ENCODE measurements at places on chromosomes 3 and 15.

- no peak for DNase-seq
Observed at GRCh38 chr3:6248528-6248927, 612.4 kb upstream of the GRM7 start.

GRCh38 chr15:61613729-61614128 lies 384.6 kb upstream of the RORA start:
- no peak for DNase-seq

DNA sequence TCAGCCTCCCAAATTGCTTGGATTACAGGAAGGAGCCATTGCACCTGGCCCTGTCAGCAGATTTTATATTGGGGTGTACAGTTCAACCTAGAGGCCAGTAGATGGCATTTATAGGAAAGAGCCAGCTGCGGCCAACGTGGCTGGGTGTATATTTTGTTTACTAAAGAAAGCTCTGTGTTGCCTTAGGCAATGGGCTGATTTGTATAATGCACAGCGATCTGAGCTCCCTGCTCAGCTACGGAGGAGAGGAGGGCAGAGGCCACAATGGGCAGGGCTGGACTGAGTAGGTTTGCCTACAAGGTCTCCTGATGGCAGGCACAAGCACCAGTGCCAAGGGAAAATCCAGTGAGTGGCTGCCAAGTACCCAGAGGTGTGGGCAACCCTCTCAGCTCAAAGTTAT lies 282.4 kb downstream of the ARPP21 start:
- no peak for DNase-seq

GRCh38 chr3:43854283-43854682 lies 163.5 kb downstream of the ABHD5 start:
- no peak for DNase-seq

DNA sequence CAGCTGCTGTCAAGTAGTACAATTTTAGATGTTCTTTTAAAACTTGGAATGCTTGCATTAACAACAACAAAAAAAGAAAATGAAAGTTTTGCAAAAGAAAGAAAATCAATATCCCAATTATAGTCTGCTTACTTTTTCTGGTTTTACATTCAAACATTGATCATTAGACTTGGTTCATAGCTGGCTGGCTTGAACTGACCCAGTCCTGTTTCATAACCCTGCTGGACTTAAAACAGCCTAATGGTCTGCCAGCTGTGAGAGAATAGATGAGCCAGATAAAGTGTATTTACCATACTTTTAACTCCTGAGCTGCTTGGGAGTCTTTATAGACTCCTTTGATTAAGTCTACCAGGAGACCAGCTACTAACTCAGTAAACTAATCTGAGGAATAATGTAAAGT lies 59.2 kb downstream of the PIAS1 start:
- no peak for DNase-seq

DNA sequence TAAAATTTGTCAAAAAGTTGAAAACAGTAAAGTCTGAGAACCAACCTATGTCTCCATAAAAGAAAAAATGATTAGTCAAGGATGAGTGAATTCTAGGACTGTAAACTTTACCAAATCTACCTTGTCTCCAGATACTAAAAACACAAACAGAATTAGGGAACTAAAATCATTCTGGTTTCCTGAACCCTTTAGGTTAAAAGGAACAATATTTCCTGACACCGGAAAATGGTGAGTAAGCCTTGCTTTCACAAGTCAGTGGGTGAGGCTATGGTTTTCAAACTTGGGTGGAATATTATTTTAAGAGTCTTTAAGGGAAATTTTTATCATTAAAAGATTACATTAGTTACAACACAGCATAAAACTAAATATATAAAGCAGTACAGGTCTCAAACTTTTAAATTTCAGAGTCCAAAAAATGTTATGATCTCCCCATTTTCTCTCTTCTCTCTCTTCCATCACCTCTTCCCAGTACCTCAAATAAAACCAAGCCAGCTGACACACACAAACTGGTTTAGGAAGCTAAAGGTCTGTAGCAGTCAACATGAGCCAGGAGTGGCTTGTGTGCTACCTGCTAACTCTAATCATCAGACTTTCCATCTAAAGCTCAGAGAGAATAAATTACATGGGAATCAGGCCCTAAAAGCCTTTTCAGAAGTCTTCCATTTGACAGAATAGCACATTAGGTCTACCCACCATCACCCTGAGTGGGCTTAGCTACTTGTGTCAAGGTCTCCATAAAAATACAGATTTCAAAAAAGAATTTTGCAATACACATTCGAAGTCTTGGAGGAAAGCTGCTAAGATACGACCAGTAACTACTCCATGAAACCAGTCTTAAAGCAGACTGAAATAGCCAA lies 2.2 kb downstream of the SLC12A6 start:
- peak; percentile 25 for DNase-seq

GRCh38 chr3:161640181-161640580 lies 143.6 kb downstream of the OTOL1 start:
- DNase-seq: no peak

DNA sequence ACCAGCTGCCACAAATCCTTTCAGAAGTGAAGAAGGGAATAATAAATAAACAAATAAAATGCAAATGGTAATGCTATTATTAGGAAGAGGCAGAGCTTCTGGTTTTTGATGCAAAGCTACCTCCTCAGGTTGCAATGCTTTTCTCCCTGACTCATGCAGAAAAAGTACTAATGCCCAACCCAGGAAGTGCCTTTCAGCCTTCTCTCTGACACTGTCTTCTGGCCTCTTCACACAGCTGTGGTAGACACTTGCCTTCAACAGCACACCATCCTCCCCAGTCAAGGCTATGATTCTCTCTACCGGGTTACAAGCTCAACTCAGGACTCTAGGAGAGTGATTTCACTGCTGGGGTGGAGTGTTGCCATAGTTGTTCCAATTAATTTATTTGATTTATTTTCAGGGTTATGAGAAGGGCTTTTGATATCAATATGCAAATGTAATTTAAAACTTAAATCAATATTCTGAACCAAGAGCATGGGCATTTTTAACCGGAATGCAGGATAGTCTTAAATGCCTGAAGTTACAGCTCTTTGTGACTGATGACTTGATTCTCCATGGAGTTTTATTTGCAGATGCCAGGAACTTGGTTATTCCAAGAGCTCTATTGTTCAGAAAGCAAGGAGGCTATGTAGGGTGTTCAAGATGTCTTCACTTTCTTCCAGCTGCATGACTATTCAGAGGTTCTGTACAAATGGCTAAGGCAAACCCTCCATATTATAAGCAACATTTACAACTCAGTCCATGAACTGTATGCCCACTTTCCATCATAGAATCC lies 27.1 kb upstream of the GALNT15 start:
- peak; percentile 72 for DNase-seq

DNA sequence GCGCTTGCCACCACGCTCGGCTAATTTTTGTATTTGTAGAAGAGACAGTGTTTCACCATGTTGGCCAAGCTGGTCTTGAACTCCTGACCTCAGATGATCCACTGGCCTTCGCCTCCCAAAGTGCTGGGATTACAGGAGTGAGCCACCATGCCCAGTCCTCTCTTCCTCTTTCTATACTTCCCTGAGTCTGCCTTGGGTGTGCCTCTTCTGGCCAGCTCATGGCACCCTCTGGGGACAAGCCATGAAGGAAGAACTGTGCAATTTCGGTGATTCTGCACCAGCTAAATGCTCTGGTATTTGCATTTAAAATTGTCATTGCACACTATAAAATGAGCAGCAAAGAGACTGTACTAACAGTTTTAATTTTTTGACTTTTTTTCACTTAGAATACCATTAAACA lies 66.6 kb downstream of the IL20RB start:
- DNase-seq: no peak

- no peak for DNase-seq
Observed at GRCh38 chr15:67570875-67571647, 28.6 kb downstream of the MAP2K5 start.

DNA sequence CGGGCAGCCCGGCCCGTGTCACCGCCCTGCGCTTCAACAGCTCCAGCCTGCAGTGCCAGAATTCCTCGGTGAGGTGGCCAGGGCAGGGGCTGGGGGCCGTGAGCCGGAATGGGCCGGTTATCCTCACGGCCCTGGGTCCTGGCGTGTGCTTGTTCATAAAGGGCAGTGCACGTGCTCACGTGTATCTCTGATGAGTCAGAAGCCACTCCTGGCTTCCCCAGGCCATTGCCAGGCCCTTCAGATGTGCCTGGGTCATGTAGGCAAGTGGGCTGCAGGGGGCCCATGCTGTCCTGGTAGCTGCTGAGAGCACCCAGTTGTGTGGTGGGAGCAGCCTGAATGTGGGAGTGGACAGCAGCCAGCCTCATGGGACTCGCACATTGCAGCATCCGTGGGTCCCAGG lies 29.2 kb downstream of the PLXNA1 start:
- no peak for DNase-seq

DNA sequence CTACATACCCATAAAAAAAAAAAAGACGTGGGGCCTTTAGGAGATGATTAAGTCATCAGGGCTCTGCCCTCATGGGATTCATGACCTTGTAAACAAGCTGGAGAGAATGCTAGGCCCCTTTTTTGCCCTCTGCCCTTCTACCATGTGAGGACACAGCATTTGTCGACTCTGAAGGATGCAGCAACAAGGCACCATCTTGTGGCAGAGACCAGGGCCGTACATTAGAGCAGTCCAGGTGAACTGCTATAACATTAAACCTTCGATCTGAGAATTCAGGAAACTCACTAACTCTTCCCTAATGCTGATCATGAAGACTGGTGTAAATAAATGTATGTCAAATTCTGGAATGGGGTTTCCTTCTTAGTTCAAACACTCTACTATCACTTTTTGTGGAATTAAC lies 30.7 kb upstream of the SIAH2 start:
- peak; percentile 19 for DNase-seq

DNA sequence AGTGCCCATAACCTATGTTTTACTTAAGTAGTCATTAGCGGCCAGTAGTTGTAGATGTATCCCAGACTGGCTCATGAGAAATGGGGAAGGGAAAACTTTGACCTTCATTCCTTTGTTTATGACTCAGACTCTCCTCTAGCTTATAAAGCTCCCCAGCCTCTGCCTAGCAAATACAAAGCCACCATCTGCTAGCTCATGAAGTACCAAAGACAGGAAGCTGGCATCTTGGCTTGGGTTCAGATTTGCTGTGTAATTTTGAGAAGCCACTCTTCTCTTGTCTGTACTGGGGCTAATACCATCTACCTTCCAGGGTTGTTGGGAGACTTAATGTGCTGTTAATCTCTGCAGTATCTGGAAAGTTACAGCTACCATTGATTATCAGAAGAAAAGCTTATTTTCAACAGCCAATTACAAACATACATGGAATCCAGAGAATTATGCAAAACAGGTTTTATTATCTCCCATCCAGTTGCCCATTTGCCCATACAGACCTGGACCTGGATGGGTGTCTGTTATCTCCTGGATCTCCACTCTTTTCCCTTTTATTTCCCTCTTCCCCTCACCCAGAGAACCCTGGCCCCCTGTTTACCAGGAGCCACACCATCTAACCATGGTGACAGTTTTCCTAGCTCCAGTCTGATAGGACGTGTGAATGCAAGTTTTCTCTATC lies 153.8 kb downstream of the SEMA6D start:
- DNase-seq: peak; percentile 20

GRCh38 chr3:109369510-109369909 lies 32.2 kb upstream of the DPPA4 start:
- peak; percentile 22 for DNase-seq

DNA sequence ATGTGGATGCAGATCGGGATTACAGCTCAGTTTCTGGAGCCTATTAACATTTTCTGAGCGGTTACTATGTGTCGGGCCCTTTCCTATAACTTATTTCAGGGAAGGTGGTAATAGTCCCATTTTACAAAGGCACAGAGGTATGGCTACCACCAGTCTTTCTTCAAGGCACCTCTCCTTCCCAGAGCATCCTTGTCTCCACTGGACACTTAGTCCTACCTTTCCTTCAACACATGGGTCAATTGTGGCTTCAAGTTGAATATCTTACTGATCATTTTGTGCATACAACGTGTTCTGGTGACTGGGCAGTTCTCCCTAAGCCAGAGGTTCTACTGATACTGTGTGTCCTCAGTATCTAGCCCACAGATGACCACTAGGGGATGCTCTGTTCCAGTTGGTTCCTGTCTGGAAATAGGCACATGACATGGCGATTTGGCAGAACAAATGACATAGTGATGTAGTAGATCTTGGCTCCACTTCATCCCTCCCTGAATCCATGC lies 60.7 kb upstream of the CMTM8 start:
- DNase-seq: peak; percentile 75

- no peak for DNase-seq
Observed at GRCh38 chr3:152621967-152622810, 212.7 kb upstream of the P2RY1 start.

- DNase-seq: no peak
Observed at GRCh38 chr3:134145183-134145582, 105.5 kb downstream of the RYK start.

GRCh38 chr15:89506026-89506686 lies 9.8 kb upstream of the RHCG start:
- no peak for DNase-seq

GRCh38 chr3:32195995-32196540 lies 42.4 kb upstream of the CMTM8 start:
- DNase-seq: no peak
